DND-41 (cell line): ENCODE measurements at places on chromosomes 13 and 19.

- H3K4me1 ChIP-seq: no peaks in the 10 kb centered on the region
- no peak overlapping the region for H3K27ac ChIP-seq
- H3K36me3 ChIP-seq: no peaks in the 10 kb centered on the region
- peaks cover 9% of the 10 kb centered on the region for H3K27me3 ChIP-seq
These were observed 8.0 kb downstream of the RXFP2 start for GRCh38 chr13:31747291-31747690.

DNA sequence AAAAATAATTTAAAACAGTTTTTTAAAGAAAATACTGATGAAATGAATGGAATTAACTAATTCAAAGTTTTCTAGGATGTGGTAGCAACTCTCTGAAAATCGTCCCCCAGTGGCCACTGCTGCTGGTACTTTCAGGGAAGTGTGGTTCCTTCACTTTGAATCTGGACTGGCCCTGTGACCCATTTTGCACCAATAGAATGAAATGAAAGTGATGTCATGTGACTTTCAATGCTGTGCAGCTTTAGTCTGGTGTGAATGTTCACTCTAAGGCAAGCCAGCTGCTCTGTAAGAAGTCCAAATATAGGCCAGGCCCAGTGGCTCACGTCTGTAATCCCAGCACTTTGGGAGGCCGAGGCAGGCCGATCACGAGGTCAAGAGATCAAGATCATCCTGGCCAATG is 26.4 kb upstream of the HNRNPA1L2 start:
- no peak overlapping the region for H3K4me3 ChIP-seq
- DNase-seq: peak; percentile 13
- H3K27ac ChIP-seq: no peak overlapping the region
- H3K36me3 ChIP-seq: no peaks in the 10 kb centered on the region

DNA sequence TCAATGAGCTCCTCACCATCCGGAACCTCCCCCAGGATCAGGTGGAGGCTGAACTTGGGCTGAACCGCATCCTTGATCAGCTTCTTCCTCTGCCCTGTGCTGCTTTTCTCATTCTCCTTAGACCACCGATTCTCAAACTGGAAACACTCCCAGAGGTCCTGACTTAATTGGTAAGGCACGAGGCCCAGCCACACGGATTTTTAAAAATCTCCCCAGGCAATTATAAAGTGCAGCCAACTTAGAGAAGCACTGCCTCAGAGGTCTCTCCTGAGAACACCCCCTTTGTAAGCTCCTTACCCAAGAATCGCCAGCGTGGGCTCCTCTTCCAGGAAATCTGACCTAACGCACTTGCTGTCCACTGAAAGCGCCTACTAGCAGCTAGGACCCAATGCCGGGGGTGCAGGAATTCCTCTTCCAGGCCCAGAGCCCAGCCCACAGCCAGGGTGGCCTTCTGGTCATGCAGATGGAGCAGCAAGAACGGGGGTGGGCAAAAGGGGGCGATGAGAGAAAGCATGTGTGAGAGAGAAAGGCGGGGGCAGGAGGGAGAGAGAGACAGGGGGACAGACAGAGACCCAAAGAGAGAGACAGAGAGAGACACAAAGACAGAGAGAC is 66.9 kb upstream of the CACNA1A start:
- no peak overlapping the region for H3K27ac ChIP-seq
- no peaks in the 10 kb centered on the region for H3K36me3 ChIP-seq
- no peak overlapping the region for H3K4me3 ChIP-seq

GRCh38 chr13:103878891-103879605 is 812.8 kb upstream of the SLC10A2 start:
- no peak for DNase-seq
- no peaks in the 10 kb centered on the region for H3K4me1 ChIP-seq
- no peaks in the 10 kb centered on the region for H3K27me3 ChIP-seq
- no peak overlapping the region for H3K27ac ChIP-seq

DNA sequence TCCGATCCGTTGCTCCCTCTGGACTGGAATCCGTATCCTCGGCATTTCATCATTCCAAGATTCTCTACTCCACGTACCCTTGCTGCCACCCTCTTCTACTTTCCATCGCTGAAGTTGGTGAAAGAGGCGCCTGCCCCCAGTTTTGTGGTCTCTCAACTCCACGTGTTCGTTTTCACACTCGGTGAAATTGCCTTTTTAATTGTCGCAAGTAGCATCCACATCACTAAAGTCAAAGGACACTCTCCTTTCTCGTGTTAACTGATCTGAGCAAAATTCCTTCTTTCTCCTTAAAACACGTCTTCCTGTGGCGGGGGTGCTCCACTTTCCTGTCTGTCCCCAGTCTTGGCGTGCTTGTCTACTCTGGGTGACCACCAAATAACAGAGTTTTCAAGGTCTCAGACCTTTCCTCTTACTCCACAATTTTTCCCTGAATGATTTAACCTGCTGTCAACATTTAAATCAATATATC is 1.1 kb upstream of the TMTC4 start:
- peaks cover 8% of the 10 kb centered on the region for H3K36me3 ChIP-seq
- peaks cover 30% of the 10 kb centered on the region for H3K4me1 ChIP-seq
- H3K27ac ChIP-seq: peak overlapping the region; percentile 81
- H3K27me3 ChIP-seq: no peaks in the 10 kb centered on the region
- no peak for DNase-seq
